Stimulated activated CD4-positive, alpha-beta T cell treated with anti-CD3 and anti-CD28 coated beads, Interleukin-12 subunit alpha, Interleukin-12 subunit beta, amount 100 ng/mL, for 24 hours (primary cell): ENCODE measurements at places on chromosomes 3 and 15.

- no peak for DNase-seq
Measured at GRCh38 chr3:87062685-87063084, 71.7 kb upstream of the VGLL3 start.

DNA sequence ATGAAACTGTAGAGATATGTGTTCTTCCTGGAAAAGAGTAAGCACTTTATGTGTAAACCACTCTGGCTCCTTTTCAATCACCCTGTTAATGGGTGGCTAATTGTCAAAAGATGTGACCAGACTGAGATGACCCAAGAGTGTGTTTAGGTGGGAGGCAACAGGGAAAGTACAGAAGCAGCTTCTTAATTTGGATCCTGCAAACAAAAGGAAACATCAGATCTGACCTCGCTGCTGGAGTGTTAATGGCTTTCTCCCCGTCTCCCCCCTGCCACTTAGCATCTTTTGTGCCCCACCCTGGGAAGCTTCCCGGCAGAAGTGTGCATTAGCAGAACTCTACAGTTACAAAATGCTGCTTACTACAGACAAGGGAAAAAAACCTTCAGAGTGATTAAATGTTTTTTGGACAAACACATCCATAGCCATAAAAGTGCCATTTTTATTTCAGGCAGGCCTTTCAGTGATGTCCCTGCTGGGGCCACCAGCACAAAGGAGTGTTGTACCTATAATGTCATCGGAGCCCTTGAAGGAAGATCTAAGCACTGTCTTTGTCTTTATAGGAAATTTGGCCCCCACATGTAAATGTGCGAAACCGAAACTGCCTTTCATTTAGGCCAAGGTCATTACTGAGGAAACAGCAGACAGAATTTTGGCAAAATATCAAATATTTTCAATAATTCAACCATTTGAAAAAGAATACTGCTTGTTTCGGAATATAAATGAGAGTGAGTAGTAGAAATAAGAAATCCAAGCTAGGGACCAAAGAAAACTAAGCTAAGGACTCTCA is 311.0 kb downstream of the WDR72 start:
- DNase-seq, result no peak

DNA sequence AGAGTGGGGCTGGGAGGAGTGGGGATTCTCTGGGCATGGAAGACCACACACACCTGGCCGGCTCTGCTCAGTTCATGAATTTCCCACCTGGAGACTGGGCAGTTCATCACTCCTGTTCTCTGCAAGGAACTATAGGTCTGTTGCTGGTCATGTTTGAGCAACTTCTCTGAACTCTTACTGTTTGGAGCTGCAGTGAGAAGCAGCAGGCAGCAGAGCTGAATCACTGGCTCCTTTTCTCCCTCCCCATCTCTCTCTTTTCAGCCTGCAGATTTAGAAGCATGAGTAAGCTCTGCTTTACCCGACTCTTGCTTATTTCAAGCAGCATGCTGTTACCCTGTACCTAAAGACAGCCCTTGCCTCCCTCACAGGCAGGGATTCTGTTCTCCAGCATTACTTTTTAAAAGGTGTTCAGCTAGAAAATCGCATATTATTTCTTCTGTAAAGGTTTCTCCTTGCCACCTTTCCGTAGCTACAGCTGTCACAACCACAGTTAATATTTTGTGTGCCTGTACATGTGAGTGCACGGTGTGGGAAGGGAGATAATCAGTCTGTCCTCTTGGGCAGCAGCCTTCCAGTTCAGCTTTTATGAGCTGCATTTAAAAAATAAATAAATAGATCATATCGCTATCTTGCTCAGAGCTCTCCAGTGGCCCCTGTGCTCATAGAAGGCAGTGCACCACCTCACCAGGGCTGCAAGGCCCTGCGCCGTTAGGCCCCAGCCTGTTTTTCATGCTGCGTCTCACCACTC is 131.6 kb downstream of the CHCHD6 start:
- no peak for DNase-seq

DNA sequence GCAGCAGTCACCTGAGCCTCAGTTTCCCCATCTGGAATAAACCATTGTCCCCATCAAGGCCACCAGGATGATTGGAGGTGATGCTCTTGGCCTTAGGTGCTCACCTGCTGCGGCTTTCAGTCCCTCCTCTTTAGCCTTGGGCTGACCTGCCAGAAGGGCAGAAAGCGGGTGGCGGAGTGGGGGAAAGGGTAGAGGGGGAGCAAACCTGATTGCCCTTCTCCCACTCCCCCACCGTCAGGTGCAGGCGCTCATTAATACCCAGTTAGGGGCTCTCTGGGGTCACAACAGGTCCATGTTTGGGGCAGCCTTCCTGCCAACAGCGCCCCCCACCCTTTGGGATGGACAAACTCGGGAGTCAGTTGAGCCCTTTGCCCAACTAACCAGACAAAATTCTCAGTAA is 50.5 kb downstream of the GRIP2 start:
- no peak for DNase-seq

DNA sequence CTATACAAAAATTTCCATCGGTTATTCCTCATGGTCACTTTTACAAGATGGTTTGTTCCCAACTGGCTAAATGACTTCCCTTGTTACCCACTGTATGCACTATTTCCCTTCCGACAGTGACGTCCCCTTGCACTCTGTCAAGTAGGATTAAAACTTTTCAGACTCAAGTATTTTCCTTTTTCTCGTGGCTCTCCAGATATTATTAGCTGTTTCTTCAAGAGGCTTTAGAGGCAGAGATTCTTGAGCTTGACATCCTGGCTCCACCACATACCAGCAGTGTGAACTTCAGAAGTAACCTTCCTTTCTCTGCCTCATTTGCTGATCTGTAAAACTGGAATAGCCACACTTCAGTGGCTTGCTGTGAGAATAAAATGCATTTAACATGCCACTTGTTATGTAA is 14.0 kb downstream of the CSNK1G1 start:
- DNase-seq, result no peak

- no peak for DNase-seq
Measured at GRCh38 chr3:58521917-58522631, 14.9 kb downstream of the ACOX2 start.

DNA sequence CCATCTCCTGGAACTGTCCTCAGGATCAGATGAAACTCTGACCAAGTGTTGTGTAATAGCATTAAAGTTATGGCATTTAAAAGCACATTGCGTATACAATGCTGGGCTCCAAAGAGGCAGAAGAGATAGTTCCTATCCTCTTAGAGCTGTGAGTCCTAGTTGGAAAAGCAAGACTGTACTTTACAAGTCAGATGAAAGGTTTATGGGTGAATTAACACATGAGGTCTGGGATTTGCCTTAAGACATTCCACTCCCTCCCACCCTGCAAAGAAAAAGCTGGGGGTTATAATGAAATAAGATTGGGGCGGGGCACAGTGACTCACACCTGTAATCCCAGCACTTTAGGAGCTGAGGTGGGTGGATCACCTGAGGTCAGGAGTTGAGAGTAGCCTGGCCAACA is 35.6 kb downstream of the SNAPC5 start:
- DNase-seq, result no peak

GRCh38 chr15:31858026-31858425 is 172.3 kb upstream of the CHRNA7 start:
- no peak for DNase-seq

GRCh38 chr3:36814066-36814717 is 49.8 kb upstream of the DCLK3 start:
- no peak for DNase-seq

DNA sequence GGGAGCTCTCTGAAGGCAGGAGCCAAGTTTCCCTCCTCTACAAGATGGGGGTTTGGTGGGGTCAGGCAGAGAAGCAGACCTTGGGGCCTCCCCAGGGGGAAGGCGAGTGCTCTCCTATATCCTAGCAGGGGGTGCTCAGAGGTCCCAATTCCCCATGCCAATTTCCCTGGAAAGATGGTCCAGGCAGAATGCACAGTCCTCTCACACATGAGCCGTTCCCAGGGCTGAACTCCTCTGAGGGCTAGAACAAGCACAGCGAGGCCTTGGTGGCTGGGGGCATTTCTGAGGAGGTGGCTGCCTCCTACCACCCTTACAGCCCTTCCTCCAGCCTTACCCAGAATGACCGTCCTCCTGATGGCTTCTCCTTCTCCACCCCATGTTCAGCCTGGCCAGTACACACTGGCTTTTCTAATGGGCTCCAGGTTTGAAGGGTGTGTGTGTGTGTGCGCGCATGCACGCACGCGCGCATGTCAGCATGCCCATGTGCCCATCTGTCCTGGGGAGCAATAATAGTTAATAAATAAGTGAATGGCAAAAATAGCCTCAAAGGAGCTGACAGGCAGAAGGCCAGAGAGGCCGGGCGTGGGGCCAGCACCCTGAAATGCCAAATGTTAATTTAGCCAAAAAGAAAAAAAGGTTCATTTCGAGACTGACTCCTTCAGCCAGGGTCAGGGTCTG is 24.4 kb downstream of the ADCY5 start:
- DNase-seq, result no peak

DNA sequence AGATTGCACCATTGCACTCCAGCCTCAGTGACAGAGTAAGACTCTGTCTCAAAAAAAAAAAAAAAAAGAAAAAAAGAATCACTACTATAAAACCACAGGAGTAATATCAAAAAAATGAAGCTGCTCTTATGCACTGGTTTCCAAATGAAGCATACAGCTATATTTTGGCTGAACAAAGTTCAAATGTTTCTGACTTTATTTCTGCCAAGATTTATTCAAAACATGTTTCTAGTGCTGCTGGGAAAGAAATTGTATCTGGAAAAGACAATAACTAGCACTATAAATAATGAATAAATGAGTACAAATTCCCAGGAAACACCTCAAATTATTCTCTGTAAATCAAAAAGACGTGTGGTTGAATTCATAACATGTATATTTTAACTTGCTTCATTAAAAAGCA is 102.5 kb upstream of the MME start:
- no peak for DNase-seq

GRCh38 chr3:96813820-96814650 is at the start of gene EPHA6:
TSS of gene EPHA6 (plus strand) at chr3:96814594.
- DNase-seq, result no peak

GRCh38 chr3:146465693-146466465 is 3.5 kb downstream of the PLSCR2 start:
- DNase-seq, result no peak

DNA sequence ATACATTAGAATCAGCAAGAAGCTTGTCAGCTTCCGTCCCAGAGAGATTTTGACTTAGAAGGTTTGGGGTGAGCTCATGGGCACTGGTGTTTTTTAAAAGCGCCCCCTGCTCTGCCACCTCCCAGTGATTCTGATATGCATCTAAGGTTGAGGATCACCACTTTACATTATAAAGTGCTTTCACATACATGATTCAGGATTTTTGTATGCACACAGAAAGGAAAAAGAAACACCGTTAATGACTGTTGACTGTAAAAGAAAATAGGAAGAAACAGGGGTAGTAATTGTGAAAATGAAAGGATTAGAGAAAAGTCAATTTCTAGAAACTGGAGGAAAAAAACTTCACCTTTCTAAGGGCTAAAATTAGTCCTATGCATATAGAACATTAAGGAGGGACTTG is 104.9 kb upstream of the ZBED2 start:
- DNase-seq, result no peak

GRCh38 chr15:95996494-95996893 is 334.0 kb upstream of the NR2F2 start:
- no peak for DNase-seq

DNA sequence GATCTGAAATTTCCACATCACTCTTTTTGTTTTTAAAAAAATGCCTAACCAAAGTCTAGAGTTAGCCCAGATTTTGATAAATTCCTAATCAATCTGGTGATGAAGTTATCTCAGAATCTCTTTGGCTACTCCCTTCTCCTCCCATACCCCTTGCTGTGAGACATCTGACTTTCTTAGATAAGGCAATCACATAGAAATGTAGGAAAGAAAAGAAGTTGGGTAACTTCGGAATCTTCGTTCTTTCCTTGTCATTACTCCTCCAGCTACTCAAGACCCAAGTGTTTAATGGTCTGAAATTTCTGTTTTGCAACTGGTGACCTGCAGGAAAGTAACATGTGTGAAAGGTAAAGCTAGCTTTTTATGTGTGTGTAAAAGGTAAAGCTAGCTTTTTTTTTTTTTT is 37.8 kb downstream of the MYL3 start:
- DNase-seq, result no peak

- no peak for DNase-seq
Measured at GRCh38 chr3:11556851-11557644, 86.7 kb downstream of the VGLL4 start.
